Motor neuron (in vitro differentiated cells): ENCODE measurements at places on chromosomes 6 and 20.
A peak's percentile ranks its signal among the peaks of the same experiment; 100 is the strongest.

DNA sequence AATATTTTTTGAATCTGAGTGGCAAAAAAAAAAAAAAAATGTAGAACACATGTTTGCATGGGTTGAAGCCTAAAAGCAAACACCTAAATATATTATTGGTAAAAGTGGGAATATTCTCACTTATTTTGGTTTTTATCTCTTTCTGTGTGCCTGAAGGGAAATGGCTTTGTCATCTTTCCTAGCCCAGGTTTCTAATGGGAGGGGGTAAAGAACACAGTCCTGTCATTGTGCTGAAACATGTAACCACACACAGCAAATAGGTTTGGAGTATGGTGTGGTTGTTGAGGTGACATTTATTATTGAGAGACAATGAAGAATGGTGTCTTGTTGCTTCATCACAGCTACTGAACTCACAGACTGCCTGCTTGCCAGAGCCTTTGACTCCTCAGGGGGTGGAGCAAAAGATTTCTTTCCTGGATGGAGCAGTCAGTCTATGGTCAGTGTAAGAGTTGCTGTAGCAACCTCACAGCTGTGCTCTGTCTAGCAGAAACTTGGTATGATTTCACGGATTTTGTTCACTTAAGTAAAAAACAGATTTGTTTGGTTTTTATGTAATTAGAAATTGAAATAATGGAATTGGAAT lies 70.2 kb downstream of the CEP57L1 start:
- ATAC-seq = peak; percentile 100

- ATAC-seq = no peak
Observed at GRCh38 chr6:103011605-103012004, 1618.1 kb downstream of the GRIK2 start.

- no peak for ATAC-seq
Observed at GRCh38 chr6:71351190-71351589, 62.6 kb downstream of the OGFRL1 start.

- peak; percentile 74 for ATAC-seq
Observed at GRCh38 chr6:291697-292505, at the start of gene DUSP22. TSS of gene DUSP22 (plus strand) at chr6:292487. CDS start at chr6:292540, 53 bp downstream.

- no peak for ATAC-seq
Observed at GRCh38 chr6:53512626-53513025, 32.3 kb downstream of the GCLC start.

DNA sequence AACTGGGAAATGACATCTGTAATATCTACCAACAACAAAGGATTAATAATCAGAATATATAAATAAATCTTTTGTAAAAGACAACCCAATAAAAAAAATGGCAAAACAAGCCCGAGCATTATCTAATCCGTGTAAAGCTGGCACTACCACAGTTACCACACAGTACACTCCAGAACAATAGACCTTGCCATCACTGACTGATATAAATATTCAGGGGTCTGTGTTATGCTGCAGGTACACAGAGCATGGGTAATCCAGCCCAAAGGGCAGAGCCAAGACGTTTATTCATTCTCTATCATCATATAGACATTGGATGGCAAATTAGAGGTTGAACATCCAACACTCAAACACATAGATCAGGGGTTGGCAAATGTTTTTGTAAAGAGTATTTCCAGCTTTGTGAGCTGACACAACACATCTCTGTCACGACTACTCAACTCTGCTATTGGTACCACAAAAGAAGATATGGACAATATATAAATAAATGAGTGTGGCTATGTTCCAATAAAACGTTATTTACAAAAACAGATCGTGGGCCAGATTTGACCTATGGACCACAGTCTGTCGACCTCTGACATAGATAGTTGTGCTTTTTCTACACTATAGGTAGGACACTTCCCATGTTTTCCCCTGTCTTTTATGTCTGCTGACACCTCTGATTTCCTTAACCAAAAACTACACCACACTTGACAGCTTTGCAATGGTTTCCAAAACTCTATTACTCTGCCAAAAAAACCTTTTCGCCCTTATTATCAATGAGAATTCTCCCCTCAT lies 4.5 kb downstream of the NCOA6 start:
- no peak for ATAC-seq

DNA sequence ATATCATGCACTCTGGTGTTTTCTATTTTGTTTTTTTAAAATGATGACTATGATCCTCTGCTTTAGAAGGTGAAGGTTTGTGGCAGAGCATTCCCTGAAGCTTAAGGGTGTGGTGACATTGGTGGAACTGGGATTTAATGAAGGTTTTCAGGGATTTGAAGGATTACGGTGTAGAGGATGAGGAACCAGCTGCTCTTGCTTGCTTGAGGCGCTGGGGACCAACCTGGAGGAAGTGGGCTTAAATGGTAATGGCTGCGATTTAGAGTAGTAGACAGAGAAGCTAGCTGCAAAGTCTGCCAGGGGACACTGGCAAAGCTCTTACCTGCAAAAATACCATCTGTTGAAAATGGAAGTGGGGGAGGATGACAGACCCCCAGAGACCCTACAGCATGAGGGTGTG lies 241.8 kb downstream of the CLIC5 start:
- no peak for ATAC-seq

- ATAC-seq = no peak
Observed at GRCh38 chr6:2655844-2656433, 94.8 kb downstream of the MYLK4 start.

DNA sequence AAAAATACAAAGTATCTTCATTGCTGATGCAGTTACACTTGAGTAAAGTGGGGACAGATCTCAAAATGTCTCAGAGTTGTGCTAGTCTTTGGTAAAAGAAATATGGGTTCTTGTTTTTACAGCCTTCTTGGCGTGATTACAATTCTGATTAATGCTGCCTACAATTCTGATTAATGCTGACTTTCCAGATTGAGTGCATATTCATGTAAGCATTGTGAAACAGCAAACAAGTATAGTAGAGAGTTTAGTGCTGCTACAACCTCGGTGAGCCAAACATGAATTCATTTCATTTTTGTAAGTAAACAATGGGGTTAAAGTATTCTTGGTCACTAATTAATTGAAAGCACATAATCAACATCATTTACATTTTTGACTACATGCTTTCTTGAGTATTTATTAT lies at the start of gene DEFB113:
Gene DEFB113 (minus strand): TSS at position 21 of the 400 bp plus-strand sequence. CDS start 0 bp downstream, at position 21.
- no peak for ATAC-seq

DNA sequence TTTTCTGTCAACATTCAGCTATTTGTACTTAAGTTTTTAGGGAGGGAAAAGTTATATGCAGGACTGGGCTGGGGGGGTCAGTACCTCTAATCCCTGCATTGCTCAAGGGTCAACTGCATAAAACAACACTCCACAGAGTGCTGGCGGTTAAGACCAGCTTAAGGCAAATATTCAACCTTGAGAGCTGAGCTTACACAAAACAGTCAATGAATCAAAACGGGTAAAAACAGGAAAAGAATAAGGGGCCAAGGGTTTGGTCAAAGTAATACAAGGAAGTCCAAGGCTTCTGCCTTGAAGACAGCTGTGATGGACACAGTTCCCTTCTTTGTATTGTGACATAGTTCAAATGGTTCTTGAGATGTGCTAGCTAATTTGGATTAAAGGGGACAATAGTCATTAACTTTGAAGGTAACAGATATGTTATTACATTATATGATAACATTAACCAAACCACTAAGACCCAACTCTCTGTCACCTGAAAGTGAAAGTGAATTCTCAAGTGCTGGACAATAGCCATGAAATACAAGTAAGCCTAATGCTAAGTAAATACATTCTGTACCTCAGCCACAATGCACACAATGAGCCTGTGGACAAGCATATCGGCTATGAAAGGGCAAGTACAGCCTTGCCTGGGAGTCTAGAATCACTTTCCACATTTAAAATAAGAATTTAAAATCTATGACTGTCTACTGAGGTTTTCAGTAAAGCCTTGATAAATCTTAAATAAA lies 106.8 kb downstream of the PDE10A start:
- no peak for ATAC-seq

DNA sequence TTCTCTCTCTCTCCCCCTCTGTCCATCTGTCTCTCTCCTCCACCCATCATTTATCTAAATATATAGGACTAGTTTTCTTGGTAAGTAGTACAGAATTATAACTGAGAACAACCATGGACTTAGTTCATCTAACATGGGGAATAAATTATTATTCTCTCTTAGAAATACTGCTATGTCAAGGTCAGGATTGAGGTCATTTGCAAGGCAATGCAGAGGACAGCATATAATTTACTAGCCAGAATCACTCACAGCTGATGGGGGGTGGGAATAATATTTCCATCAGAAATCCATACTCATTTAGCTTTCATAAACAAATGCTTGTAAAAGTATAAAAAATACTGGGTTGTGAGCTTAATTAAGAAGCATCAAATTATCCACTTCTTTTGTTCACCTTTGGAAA lies 553.9 kb upstream of the POU3F2 start:
- ATAC-seq = no peak

GRCh38 chr6:42210551-42210950 lies 7.1 kb downstream of the MRPS10 start:
- no peak for ATAC-seq

DNA sequence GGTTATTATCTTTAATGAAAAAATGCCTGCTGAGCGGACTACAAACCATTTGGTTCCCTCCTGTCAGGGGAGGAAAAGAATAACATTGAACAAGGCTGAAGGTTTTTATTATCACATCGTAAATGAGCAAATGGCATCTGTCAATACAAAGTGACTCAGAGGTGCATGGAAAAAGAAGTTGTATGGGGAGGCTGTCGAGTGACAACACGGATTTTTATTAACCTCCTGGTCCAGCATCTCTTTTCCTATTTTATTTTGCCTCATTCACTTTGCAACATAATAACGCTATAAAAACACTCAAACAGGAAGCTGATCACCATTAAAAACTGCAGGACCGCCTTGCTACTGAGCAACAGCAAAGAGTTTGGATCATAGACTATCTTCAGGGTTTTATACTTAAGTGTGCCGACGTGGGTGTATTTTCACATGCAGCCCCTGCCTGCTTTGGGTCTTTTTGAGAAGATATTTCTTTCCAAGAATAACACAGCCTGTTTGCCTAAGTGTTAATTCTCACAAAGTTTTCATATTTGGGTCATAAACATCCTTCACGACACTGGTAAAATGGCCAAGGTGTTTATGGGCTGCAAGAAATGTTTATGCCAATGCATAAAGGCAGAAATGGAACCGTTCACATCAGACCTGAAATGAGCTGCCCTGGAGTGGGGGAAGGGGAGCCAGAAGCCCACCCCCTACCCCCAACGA lies 132.1 kb upstream of the SALL4 start:
- ATAC-seq = no peak
